ENCODE measurements at places on chromosomes 5 and 9. TPM values are rescaled to one million over a fixed set of nuclear protein-coding genes. Genes with fewer than 3 reads are reported as not detected.

The MRRF gene
- 42.8 TPM for polyA plus RNA-seq

The RNF208 gene
- 6.4 TPM for polyA plus RNA-seq

The NUTM2F gene
- not detected for polyA plus RNA-seq

The SPAAR gene
- polyA plus RNA-seq = 3.6 TPM

The GFM2 gene
- 20.2 TPM for polyA plus RNA-seq

The SPINK5 gene
- 0.05 TPM for polyA plus RNA-seq

The TEK gene
- polyA plus RNA-seq = 4.6 TPM

The PFN3 gene
- not detected for polyA plus RNA-seq

The STK32A gene
- 0.42 TPM for polyA plus RNA-seq

The ASS1 gene
- polyA plus RNA-seq = 37.0 TPM

The ZBED3 gene
- polyA plus RNA-seq = 1.4 TPM

DNA sequence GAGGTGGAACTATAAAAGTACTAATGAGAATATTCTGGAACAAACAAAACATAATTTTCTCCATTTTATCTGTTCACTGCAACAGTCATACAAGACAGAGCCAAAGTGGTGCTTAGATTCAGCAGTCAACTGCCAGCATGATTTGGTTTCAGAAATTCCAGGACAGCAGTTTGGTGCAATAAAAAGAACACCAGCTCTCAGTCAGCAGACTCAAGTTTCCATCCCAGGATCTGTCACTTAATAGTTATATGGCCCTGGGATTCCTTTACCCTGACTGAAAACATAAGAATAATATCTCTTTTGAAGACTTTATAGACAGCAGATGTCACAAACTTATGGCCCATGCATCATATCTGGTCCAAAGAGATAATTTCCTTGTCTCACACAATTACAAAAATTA lies 92.8 kb upstream of the RASEF start:
- DNase-seq = no peak

- DNase-seq = no peak
Measured at GRCh38 chr5:62783374-62784057, 204.9 kb downstream of the LRRC70 start.

DNA sequence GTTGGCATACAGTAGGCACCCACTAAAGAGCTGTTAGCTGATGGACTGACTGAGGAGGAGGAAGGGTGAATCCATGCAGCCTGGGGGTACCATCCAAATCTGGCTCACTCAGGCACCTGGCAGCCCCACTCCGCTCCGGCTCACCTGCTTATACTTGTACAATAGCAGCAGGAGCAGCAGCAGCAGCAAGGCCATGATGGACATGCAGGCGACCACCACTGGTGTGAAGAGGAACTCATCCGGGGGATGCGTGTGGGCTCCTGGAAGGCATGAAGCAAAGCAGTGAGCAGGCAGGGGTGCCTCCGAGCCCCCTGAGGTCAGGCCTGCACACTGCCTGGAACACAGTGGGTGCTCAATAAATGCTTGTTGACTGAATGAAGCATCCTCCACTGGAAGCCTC lies 18.3 kb downstream of the CSF1R start:
- DNase-seq = peak; percentile 36

DNA sequence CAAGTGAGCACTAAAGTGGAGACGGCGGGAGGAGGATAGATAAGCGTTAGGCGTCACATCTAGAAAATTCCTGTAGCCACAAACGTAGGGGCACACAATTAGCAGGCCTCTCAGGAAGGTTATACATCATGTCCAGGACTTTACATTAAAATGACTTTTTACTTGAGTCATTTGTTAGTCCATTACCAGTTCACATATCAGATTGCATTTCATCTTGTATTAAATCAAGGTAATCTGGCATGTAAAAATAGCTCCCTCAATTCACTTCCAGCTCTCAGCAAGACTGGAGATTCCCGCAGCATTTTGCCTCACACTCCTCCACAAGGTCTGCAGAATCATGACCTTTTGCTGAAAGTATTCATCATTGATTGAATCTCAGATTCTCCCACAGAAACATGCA lies 118.8 kb downstream of the PRDM6 start:
- no peak for DNase-seq

GRCh38 chr5:15634591-15635288 lies 134.8 kb downstream of the FBXL7 start:
- no peak for DNase-seq

- DNase-seq = no peak
Measured at GRCh38 chr9:133004091-133004998, 25.9 kb downstream of the GFI1B start.

- DNase-seq = no peak
Measured at GRCh38 chr9:131491001-131491710, 11.6 kb upstream of the POMT1 start.

- DNase-seq = no peak
Measured at GRCh38 chr9:20728493-20729220, 44.6 kb downstream of the FOCAD start.

DNA sequence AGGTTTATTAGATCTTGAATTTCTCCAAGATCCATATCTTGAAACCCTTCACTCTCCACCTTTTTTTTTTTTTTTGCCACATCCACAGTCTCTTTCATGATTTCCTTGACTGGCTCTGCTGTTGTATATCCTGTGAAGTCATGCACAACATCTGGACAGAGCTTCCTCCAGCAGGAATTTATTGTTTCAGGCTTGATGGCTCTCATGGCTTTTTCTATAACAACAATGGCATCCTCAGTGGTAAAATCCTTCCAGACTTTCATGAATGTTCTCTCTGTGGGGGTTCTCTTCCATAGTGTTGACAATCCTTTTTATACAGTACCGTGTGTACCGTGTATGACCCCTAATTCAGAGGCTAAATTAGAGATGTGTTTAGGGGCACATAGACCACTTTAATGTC lies 24.0 kb downstream of the RANBP17 start:
- DNase-seq = no peak

- no peak for DNase-seq
Measured at GRCh38 chr9:137749511-137749910, 128.1 kb upstream of the CACNA1B start.

DNA sequence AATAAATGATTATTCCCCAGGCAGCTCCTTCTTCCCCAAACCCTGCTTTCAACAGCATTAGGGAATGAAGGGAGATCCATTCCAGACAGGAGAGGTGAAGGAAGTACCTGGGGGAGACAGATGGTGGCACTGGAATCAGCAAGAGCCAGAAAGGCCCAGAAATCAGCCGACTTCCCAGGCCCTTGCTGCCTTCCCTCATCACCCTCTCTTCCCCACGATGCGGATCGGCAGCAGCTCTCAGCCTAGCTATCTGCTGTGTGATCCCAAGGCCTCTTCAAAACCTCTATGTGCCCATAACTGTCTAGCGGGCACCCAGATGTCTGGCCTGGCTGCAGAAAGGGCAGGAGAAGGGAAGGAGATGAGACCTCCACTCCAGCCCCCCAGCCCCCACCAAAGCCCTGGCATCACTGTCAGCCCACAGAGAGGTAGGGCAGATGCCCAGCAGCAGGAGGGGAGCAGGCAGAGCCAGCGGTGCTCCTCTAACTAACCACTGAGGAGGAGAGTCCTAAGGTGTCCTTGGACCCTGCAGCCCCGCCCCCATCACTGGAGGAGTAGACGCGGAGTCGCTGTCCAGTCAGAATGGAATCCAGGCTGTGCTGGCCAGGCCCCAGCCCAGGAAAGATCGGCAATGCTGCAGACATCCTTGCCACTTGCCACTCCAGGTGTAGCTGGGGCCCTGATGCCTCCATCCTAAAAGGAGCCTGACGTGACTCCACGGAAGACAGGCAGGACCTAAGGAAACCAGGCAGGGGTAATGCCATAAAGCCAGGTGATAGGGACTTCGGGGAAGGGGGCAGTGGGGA lies 12.7 kb downstream of the CNTFR start:
- no peak for DNase-seq

- DNase-seq = peak; percentile 80
Measured at GRCh38 chr9:95874989-95875304, 544 bp upstream of the ERCC6L2 start.

DNA sequence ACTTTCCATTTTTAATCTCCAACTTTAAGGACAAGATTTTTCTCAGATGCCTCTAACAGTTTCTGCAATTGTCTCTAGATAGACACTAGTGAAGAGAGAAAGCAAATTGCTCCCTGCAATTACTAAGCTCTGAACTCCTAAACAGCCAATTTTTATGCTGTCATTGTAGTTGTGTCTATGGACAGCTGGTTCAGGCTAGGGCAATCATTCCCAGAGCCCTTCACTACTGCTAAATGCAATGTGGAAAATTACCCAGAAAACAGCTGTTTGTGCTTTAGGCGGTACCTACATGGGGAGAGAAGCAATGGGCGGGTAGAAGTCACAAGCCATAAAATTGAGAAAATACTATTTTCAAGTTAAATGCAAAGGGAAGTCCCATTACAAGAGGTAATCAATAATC lies 211.6 kb downstream of the SPOCK1 start:
- DNase-seq = no peak

DNA sequence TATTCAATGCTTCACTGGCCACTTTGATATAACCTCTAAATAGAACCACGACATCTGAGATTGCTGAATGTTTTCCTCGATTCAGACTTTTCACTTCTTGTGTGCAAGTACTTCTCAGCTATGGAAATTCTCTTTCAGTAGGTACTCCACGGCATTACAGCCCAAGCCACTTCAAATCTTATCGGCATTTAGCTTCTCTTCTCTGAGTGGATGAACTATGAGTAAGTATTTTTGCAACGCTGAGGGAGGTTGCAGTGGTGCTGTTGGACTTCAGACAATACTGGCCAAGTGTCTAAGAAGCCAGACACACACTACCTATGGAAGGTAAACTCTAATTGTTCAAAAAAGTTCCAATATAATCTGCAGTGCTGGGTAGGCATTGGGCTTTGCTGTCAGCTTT lies 60.1 kb downstream of the FBN2 start:
- DNase-seq = no peak

- no peak for DNase-seq
Measured at GRCh38 chr5:124665625-124666024, 80.8 kb downstream of the ZNF608 start.

DNA sequence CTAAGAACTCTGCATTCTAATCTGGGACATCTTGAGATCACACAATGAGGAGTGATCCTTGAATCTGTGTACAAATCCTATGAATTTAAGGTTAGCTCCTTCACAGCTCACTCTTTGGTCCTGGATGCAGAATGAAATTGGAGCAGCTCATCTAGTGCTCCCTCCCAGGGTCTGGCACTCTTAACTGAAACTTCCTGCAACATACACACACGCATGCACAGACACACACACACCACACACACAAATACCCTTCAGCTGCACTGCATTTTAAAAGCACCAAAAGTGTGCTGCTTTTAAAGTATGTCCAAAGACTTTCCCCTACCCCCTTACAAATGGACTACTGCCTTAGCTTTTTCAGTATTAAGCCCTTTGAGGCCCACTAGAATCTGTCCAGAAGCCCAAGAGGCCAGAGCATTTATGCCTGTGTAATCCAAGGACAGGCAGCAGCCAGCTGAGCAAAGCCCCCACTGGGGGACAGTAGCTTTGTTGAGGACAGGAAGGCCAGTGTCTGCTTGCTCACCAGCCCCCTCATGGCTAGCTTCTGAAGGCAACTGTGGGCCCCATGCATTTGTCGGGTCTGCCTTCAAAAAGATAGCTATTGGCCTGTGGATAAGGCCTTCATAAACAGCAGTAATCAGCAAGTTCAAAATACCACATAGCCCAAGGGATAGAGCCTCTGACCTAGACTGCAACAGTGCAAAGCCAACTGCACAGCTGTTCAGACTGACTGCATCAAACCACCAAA lies 43.6 kb downstream of the CDO1 start:
- DNase-seq = no peak

GRCh38 chr5:111422245-111422644 lies 90.1 kb downstream of the STARD4 start:
- DNase-seq = no peak

DNA sequence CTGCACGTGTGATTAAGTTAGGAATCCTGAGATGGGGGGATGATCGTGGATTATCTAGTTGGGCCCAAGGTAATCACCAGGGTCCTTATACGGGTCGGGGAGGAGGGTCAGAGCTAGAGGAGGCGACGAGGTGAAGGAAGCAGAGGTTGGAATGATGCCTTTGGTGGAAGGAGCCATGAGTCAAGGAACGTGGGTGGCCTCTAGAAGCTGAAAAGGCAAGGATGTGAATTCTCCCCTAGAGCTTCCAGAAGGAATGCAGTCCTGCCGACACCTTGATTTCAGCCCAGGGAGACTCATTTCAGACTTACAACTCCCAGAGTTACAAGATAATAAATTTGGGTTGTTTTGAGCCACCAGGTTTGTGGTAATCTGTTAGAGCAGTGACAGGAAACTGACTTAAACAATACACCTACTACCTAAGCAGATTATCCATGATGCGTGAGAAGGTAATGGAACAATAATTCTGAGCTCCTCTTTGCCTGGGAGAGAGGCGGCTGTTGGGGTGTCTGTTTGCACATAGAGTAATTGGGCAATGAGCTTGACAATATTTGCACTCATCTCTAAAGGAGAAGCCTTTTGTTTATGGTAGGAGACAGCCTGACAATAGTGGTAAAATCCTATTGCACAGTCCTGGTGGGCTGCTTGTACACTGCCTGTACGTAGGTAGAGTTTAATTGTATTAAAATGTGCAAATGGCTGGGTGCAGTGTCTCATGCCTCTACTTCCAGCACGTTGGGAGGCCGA lies 129.3 kb upstream of the IER5L start:
- DNase-seq = no peak

Data from psoas muscle (tissue), 8 donors.